NCI-H1048 (cell line): ENCODE measurements at places on chromosomes 12 and 14.

DNA sequence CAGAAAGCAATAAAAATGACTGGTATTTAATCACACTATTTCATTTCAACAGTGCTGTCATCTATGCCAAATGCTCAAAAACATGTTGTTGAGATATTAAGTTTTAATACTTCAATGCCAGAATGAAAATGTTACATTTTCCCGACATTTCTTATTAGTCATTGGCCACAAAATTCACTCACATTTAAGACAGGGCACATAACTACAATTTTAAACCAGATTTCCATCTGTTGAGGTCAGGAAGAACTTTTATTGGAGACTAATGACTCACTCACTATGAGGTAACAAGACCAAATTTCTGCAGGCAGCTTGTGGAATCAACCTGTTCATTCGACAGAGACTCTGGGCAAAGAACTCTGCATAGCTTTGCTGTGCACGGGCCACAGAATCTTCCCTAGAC, 36.8 kb downstream of the PPTC7 start:
- DNase-seq: no peak

- DNase-seq: no peak
These were observed 38.1 kb downstream of the CDC42BPB start for GRCh38 chr14:103019236-103019635.

- DNase-seq: no peak
These were observed 27.1 kb upstream of the MTERF2 start for GRCh38 chr12:107014055-107014454.

- DNase-seq: no peak
These were observed 2.7 kb upstream of the TC2N start for GRCh38 chr14:91870001-91870400.

- no peak for DNase-seq
These were observed 5.0 kb downstream of the RERG start for GRCh38 chr12:15216036-15216889.

- no peak for DNase-seq
These were observed 3.5 kb downstream of the MYF6 start for GRCh38 chr12:80710727-80711449.

DNA sequence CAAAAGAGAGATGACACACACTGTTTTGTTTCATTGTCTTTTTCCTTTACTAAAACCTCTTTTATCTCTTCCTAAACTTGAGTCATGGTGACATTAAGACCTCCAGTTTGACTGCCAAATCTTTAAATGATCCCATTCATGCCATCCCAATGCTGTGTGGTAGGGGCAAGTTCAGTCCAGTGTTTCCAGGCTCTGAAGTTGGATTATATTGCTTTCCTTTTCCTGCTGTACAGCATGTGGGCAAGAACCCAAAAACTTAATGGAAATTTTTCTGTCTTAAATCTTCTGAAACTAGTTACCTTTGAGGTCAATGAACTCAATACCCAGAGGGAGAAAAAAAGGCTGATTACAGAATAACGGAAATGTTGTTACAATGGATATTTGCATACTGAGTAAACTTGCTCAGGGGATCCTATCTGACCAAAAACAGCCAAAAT, 187.1 kb upstream of the FAR2 start:
- DNase-seq: no peak

DNA sequence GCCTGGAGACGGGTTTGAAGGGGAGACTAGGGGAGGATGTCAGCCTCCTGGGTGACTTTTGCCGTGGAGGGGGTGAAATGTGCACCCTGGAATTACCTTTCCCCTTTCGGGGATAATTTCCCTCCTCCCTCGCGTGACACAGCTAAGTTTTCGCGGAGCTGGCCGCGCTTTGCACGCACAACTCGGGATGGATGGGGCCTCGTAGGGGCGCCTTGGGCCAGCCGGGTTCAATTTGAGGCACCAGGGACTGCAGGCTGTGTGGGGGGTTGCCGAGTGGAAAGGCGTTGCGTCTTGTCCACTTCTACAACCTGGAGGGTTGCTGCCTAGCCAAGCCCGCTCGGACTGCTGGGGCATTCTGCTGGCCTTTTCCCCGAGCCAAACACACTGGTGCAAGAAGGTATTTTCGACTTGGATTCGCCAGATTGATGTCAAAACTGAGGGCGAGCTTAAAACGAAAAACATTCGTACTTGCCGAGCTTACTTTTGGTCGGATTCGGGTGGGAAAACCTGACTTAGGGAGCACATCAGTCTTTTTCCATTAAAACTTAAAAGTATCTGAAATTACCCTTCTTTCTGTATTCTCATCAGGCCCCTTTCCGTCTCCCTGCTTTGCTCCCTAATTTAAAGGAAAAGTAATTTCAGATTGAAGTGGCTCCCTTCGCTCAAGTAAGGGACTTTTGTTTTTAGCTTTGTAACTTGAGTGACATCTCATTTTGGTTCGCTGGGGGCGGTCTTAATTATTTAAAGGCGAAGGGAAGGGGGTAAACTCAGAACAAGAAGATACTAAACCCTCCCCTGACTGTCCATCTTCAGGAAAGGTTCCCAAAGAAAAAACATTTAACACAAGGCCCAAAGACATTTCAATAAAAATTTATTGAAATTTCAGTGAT, 14.3 kb downstream of the TBX3 start:
- DNase-seq: no peak

GRCh38 chr14:28294834-28295440, 471.6 kb upstream of the FOXG1 start:
- DNase-seq: no peak

- no peak for DNase-seq
These were observed 13.4 kb upstream of the IFI27 start for GRCh38 chr14:94097091-94097490.

- DNase-seq: no peak
These were observed 8.8 kb upstream of the PHC1 start for GRCh38 chr12:8905546-8905945.

GRCh38 chr14:95964901-95965300, 74.3 kb upstream of the C14orf132 start:
- DNase-seq: no peak

DNA sequence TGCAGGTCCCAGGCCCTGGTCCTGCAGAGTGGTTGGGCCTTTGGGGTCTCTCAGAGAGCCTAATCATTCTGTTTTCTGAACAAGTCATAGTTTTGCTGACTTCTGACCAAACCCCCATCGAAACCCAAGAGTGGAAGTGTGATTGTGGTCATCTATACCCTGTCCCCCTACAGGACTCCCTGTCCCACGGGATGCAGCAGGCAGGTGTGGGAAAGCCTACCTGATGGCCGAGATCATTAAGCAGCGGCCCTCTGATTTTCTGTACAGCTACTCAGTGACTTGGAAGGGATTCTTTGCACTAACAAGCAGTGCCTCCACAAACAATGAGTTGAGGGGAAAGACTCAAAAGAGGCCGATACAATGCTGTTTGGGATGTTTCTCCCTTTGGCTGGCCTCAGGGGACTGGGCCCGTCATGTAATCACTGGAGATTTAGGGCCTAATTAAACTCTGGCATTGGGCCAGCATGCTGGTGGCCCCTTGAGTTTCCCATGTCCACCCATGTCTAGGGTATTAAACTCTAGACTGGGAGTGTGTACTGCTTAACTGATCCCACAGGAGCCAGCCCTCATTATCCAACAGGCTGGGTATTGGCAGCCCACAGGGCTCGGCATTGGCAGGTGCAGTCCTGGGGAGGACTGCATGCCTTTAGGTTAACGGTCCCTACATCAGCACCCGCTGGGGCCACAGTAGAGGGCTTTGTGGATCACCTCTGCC, 192.8 kb downstream of the ZFP36L1 start:
- no peak for DNase-seq

DNA sequence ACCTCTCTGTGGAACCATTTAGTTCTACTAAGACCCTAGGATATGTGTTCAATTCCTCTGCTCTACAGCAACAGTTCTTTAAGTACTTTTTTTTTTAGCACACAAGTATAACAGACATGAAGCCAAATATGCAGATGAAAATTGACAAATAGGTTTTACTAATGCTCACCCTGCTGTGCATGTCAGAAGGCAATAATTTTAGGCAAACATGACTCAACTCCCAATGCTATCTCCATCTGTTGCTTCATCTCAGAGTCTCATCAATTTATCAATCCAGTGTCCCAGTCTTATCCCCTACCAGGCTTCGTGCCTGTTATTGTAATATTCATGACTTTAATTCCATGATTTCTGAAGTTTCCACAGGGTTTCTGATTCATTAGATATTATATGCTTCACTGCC, 57.7 kb downstream of the DBX2 start:
- no peak for DNase-seq

- no peak for DNase-seq
These were observed 212.9 kb downstream of the NRXN3 start for GRCh38 chr14:78383060-78383459.

DNA sequence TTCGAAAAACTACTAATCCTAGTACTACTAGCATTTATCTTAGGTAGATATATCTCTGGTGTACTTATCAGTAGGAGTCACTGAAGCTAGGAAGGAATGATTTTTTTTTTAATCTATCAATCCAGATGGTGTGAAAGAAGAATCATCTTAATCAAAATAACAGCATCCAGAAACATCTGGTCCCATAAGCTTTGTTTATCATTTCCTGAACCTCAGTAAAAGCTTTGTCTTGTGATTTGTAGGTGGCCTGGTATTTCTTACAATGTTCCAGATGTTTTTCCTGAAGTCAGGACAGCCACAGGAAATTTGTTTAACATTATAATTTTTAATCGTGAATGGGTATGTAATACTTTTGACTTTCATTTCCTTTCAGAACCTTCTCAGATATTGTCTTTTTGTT, 28.0 kb upstream of the LUM start:
- no peak for DNase-seq

DNA sequence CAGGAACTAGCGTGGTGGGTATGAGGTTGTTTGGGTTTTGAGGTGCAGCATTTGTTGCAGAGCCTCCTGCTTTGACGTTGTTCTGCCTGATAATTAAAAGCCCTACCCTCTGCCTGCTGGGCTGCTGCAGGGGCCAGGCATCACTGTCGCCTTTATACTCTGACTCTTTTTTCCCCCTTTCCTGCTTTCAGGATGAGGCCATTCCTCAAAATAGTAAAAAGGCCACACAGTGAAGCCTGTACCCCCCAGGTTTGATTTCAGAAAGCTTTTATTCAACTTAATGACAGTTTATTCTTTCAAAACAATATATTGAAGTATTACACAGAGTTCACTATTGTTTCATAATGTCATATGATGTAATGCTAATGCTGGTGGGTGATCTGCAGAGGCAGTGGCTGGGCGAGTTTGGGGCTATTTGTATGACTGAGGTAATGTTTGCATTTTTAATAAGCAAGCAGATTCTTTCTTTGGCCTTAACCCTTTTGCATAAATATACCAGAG, 9.1 kb downstream of the BORCS5 start:
- no peak for DNase-seq

DNA sequence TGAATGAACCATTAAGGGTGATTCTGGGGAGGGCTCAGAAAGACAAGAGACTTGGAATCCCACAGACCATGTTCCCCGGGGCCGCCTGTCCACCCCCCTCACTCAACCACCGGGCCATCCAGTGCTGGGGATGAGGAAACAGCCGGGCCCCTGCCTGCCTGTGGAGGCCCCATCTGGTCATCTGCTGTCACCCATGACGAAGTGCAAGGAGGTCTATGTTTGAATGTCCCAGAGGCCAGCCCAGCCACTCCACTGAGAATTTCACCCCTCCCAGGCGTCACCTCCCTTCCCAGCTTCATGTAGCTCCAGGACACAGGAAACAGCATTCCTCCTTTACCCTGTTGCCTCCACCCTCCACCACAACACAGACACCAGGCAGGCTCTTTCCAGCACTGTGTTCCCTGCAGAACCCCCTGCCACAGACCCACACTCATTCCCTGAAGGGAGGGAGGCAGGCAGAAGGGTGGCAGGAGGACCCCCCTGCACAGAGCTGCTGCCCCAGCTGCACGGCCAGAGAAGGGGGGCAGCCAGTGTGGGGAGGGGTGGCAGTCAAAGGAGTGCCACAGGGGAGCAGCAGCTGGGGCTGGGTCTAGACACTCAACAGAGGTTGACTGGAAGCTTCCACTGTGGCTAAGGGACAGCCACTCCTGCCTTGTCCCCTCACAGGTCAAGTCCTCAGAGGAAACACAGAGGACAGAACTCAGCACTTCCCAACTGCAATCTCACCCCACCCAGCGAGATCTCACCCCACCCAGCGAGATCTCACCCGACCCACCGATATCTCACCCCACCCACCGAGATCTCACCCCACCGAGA, 50.3 kb upstream of the PPP2R5C start:
- DNase-seq: no peak

DNA sequence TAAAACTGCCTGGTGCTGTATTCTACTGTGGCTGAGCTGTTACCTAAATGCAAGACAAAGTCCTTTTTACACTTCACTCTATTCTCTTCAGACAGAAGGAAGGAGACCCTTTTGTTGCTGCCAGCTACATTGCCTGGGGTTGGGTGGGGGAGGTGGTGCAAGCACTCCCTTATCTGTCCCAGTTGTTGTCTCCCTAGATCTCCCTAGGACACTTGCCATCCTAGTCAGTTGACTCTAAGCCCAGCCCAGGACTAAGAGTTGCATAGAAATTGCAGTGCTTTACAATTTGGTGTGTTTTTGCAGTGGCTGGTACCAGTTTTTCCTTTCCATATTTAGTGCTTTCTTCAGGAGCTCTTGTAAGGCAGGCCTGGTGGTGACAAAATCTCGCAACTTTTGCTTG, 35.1 kb downstream of the SCYL2 start:
- no peak for DNase-seq

GRCh38 chr12:32478858-32479725, 79.7 kb downstream of the FGD4 start:
- no peak for DNase-seq

DNA sequence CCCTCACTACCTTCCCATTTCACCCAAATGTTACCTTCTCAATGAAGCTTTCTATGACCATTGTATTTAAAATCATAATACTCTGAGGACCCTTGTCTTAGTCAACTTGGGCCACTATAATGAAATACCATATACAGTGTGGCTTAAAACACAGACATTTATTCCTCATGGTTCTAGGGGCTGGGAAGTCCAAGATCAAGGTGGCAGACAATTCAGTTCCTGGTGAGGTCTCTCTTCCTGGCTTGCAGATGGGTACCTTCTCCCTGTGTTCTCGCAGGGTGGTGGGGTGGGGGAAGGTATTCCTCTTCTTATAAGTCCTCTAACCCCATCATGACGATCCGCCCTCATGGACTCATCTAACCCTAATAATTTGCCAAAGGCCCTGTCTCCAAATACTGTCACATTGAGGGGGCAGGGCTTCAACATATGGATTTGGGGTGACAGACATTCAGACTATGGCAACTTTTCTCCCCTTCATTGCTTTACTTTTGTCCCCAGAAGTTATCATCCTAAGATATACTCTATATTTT, 163.7 kb upstream of the PWP1 start:
- DNase-seq: no peak

DNA sequence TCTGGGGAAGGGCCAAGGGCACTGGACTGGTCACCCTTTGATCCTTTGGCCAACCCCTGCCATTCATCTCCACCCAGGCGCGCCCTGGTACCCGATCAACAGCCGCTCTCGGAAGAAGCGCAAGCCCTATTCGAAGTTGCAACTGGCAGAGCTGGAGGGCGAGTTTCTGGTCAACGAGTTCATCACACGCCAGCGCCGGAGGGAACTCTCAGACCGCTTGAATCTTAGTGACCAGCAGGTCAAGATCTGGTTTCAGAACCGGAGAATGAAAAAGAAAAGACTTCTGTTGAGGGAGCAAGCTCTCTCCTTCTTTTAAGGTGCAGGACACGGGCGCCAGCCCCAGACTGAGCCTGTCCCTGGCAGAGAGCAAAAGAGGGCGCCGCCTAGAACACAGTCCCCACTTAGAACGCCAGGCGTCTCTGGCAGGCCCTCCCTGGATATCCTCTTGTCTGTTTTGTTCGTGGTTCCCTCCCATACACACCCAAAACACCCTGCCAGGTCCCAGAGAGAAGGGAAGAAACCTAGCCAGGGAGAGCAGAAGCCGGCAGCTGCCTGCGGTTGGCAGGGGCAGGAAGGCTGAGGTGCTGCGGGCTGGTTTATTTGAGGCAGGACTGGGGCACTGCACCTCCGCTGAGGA, 1.7 kb downstream of the HOXC12 start:
- no peak for DNase-seq
